Suppressor macrophage treated with lipopolysaccharide for 1 hour (primary cell): ENCODE measurements at places on chromosomes 13 and 19.
A peak's percentile ranks its signal among the peaks of the same experiment; 100 is the strongest.

DNA sequence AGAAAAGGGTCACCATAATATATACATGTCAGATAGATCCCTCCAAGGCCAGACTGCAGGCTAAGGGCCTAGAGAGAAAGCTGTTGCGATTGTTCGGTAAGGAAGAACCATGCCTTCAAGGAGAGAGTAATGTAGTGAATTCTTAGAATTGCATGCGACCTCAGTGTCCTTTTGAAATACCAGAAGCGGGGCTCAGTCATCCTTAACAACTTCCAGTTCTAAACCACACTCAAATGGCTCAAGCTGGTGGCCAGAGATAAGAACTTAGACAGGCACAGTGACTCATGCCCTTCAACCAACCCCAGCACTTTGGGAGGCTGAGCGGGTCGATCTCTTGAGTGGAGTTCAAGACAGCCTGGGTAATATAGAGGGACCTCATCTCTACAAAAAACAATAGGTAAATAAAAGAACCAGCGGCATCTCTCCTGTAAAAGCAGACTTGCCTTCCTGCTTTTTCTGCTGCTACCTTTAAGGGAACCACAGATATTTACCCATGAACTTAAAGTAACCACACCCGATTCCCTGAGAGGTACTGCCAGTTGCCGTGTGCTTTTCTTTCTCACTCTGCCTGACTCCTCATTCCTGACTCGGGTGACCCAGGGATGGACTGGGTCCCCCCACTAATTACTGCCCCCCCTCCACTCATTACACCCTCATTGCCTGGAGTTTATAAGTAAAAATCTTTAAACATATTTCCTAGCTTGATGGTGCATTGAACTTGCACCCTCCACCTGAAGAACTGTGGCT is 15.4 kb upstream of the SIGLEC6 start:
- peak; percentile 59 for DNase-seq

DNA sequence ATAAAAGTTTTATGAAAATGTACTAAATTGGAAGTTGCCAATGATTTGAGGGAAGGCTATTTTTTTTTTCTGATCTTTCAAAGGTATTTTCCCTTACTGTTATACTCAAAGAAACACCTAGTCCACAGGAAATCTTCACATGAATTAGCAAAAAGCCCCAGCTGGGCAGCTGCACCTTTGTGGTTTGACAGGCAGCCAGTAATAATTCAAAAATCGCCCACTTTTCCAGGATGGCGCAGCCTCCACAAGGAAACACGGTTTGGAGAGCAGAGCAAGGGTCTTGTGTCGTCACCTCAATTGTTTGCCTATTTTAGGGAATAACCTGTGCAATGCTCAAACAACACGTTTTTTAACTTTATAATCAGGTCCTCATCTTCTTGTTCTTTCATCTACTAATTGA is 324.9 kb upstream of the GPC6 start:
- DNase-seq: no peak

DNA sequence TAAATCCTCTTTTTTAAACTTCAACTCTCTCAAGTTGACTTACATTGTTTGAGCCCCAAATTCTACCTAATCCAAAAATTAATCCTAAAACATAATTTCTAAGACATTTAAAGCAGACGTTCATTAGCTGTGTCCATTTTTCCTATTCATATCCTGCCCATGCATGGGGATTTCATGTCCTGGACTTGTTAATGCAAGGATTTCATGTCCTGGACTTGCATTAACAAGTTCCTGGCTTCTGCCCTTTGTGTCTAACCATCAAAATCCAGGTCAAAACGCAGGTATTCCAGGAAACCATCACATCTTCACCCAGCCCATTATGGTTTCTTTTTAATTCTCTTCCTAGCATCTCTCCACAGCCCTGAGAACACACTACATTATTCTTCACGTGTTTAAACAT is 454.9 kb downstream of the KLF5 start:
- no peak for DNase-seq

DNA sequence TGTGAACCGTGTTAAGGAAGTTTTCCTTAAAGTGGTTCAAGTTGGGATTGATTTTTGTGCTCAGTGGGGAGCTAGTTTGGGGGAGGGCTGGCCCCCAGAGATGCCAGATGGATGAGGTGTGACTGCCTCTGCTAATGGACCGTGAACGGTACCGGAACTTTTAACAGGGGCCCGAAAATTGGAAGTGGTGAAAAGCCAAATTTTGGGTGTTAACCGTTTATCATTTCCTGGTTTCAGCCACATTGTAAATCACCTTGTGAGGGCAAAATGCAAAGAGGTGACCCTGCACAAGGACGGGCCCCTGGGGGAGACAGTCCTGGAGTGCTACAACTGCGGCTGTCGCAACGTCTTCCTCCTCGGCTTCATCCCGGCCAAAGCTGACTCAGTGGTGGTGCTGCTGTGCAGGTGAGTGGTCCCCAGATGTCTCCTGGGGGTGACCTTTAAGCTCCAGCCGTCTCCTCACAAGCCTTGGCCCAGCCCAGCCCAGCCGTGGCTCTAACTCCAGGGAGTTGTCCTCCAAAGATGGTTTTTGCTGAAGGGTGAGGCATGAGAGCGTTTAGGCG is 18.2 kb downstream of the UPF1 start:
- DNase-seq: no peak

- DNase-seq: no peak
These were observed 570.2 kb downstream of the SLITRK1 start for GRCh38 chr13:83311886-83312577.

- peak; percentile 90 for DNase-seq
These were observed 70.5 kb downstream of the IRS2 start for GRCh38 chr13:109715902-109716301.

GRCh38 chr19:11295665-11296245 is at the start of gene TSPAN16:
Gene TSPAN16 (plus strand): TSS chr19:11296160. CDS start chr19:11296298, 138 bp downstream.
- no peak for DNase-seq

DNA sequence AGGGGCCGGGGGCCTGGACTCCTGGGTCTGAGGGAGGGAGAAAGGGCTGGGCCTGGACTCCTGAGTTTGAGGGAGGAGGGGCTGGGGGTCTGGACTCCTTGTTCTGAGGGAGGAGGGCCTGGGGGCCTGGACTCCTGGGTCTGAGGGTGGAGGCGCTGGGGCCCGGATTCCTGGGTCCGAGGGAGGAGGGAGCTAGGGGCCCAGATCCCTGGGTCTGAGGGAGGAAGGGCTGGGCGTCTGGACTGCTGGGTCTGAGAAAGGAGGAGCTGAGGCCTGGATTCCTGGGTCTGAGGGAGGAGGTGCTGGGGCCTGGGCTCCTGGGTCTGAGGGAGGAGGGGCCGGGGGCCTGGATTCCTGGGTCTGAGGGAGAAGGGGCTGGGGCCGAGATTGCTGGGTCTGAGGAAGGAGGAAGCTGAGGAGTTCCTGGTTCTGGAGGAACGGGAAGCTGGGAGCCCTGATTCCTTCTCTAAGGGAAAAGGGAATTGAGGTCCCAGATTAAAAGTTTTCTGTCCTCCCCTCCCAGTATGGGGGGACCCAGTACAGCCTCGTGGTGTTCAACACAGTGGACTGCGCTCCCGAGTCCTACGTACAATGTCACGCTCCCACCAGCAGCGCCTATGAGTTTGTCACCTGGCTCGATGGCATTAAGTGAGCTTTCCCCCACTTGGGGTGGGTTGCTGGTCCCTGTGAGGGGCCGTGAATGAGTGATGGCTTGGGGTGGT is 721 bp downstream of the MED25 start:
- peak; percentile 44 for DNase-seq

GRCh38 chr13:86757236-86757978 is 913.8 kb upstream of the SLITRK5 start:
- no peak for DNase-seq

DNA sequence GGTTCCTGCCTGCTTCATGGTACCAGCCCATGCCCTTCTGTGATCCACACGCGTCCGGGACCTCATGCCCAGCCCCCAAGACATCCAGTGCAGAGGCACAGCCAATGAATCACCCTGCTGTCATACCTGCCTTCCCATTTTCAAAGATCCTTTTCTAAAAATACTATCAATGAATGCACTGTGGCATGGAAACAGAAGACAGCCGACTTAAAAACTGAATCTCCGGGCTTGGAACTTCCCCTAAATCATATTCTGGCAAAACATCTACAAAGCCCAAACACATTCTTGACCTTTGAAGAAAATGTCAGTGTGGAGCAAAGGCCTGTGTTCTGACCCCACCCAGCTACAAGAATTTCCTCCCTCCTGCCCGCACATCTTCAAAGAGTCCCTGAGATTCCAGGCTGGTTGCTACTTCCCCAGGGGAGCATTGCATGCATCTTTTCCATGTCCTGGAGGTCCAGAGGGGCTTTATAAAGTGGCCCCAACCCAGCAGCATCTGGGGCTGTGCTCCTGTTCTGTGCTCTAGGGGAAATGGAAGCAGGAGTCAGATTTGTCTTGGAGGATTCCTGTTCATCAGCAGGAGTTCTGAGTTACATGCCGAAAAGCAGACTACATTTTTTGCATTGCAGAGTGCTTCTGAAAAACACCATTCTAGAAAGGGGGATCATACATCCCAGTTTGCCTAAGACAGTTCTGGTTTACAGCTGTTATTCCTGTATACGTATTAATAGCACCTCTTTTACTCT is 135.2 kb downstream of the USP12 start:
- no peak for DNase-seq
